Stimulated activated CD8-positive, alpha-beta memory T cell treated with anti-CD3 and anti-CD28 coated beads, Interleukin-4, amount 100 ng/mL, for 1 hour (primary cell): ENCODE measurements at places on chromosomes 11 and 22.

DNA sequence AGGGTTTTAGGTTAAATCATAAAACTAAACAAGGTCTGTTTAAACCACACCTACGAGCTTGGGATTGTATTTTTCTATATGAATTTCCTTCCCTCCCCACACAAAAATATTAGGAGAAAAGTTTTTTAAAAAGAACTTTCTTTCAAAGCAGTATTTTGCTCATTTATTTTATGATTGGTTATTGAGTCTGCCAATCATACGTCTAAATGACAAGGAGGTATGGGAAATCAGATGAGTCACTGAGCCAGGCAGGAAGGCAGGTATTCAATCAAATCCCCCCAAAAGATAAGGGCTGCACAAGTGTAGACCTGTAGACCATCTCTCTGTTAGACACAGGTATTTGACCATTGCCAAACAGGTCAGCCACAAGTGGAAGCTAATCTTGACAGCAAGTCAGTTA, 440.1 kb upstream of the CCDC90B start:
- no peak for DNase-seq

DNA sequence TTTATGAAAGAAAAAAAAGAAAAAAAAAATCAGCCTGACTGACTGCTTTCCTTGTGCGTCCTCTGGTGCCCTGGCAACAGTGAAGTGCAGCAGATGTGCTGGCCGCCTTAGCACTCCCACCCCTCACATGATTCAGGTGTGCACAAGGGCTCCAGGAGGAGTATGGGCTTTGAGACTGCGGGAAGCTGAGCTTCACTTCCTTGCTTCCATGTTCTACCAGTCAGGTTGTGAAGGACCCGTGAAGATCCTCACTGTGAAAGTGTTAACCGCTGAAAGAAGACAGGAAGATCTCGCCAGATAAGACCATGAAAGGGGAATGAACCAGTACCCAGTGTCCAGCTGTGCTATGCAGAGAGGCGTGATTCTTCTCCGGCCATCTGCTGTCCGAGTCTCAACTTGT, 48.2 kb downstream of the HIRA start:
- DNase-seq: no peak

GRCh38 chr11:128884703-128885338, 6.3 kb upstream of the KCNJ5 start:
- DNase-seq: peak; percentile 25

- DNase-seq: no peak
These were observed 406.5 kb upstream of the SYN3 start for GRCh38 chr22:33464698-33465097.

GRCh38 chr11:18749681-18750319, 23.8 kb upstream of the IGSF22 start:
- no peak for DNase-seq

- no peak for DNase-seq
These were observed 102.6 kb downstream of the TBC1D22A start for GRCh38 chr22:46865052-46865434.

DNA sequence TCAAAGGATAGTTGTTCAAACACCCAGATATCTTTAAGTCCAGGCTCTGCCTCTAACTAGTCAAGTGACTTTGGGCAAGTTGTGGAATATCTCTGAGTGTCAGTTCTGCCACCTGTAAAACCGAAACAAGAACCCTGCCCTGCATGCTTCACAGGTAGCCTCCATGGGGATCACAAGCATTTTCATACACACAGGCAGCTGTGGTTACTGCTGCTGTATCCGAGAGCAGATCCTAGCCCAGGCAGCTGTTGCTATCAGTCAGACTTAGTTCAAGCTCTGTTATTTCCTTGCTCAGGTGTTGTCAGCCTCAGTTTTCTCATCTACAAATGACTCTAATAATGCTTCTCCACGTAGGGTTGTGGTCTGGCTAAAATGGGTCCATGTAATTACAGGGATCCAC, 6.5 kb upstream of the RASD2 start:
- no peak for DNase-seq

DNA sequence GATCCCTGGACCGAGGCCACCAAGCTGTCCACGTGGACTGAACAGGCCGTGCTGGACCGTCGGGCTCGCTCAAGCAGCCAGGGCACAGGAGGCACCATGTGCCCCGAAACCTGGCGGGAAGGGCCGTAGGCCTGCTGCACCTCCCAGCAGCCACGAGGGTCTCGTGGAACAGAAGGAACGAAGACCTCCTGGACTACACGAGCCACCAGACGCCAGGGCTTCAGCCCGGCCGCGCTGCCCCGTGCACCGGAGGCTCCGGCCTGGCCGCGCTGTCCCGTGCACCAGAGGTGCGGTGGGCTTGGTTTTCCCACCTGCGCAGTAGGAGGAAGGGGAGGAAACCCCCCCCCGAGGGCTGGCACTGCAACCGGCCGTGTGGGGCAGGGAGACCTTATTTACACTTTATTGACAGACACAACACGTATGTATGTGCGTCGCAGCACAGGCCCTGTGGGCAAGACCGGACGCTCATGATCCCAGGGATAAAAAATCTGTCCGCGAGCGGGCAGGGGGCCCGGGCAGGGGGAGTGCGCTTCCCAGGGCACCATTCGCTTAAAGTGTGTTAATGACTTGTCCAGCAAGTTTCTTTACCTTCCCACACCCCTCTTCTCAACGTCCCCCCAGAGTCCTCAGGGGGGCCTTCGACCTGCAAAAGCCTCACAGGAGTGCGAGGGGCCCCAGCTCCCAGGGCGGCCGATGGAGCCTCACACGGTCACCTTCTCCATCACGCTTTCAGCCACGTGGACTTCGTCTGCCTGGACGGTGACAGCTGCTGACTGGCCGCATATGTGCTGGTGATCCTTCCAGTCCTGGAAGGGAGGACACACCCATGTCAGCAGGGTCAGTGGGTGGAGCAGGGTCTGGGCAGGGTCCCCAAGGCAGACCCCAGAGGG, 7.0 kb downstream of the DRD4 start:
- DNase-seq: no peak

GRCh38 chr11:122179961-122180834, 64.2 kb upstream of the BLID start:
- DNase-seq: no peak

GRCh38 chr22:24104307-24105012, 76.8 kb upstream of the SUSD2 start:
- DNase-seq: no peak

- no peak for DNase-seq
These were observed 786.0 kb downstream of the OPCML start for GRCh38 chr11:132746305-132746704.
